ENCODE measurements at places on chromosomes 3 and 15.

- DNase-seq: no peak
These were observed 7.8 kb downstream of the ANAPC13 start for GRCh38 chr3:134477938-134478337.

- no peak for DNase-seq
These were observed 2.4 kb downstream of the TNNC1 start for GRCh38 chr3:52451237-52452083.

DNA sequence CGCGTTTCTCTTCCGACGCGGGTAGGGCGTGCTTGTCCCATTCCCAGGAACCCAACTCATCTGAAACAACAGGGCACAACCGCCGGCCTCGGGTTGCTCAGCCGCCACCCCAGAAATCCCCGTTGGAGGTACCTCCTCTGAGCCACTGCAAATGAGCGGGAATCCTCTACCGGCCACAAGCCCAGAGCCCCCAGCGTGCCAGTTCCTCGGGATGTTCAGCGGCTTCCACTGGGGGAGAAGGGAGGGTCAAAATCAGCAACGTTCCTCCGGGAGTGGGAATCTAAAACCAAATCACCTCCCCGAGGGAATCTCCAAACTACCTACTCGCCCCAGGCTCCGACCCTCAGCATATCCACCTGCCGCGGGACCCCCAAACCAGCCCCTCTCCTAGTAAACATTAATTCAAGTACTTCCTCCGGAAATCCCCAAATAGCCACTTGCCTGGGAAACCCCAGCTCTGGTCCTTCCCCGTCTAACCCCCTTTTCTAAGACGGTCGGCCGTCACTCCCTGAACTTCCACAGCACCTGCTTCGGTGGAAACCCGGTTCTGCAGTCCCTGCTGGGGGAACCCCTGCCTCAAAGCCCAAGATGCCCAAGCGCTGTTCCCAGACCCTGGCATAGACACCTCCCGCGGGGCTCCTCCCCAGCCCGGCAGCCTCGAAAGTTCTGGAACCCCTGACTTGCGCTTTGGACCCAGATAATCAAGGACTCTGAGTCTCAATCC, 887 bp downstream of the OXTR start:
- DNase-seq: no peak

DNA sequence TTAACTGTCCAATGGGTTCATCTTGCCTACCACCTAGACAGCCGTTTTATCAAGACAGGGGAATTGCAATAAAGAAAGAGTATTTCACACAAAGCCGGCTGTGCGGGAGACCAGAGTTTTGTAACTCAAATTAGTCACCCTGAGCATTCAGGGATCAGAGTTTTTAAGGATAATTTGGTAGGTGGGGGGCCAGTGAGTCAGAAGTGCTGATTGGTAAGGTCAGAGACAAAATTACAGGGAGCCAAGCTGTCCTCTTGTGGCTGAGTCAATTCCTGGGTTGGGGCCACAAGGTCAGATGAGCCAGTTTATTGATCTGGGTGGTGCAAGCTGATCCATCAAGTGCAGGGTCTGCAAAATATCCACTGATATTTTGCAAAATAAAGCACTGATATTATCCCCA, 29.9 kb upstream of the GPD1L start:
- no peak for DNase-seq

DNA sequence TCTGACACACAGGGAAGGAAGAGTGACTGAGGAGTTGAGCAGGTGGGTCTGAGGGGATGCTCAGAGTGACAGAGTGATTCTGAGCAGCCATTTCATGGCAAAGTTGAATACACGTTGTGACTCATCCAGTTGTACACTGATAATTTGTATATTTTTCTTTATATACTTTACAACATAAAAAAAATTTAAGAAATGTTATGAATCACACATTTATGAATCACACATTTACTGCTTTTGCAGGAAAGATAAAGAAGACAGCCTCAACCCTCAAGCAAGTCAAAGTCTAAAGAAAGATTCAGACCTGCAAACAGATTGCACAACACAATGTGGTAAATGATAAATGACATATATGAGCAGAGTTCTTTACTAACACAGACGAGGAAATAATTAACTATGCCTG, 21.0 kb upstream of the CHMP2B start:
- no peak for DNase-seq
